NCI-H1930 (cell line): ENCODE measurements at places on chromosomes 6 and 20.

GRCh38 chr6:151765444-151765886, 42.0 kb upstream of the ESR1 start:
- no peak for DNase-seq

DNA sequence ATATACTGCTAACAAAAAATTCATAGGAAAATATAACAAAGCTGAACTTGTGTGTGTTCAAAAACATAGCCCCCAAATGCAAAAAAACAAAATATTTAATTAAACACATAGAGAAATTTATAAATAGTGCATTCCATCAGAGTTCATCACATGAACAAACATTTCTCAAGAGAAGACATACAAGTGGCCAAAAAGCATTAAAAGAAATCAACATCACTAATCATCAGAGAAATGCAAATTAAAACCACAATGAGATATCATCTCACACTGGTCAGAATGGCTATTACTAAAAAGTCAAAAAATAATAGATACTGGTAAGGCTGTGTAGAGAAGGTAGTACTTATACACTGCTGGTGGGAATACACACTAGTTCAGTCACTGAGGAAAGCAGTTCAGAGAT, 39.6 kb upstream of the ADGRG6 start:
- DNase-seq = no peak

- no peak for DNase-seq
Measured at GRCh38 chr20:7379621-7380220, 560.5 kb downstream of the HAO1 start.

DNA sequence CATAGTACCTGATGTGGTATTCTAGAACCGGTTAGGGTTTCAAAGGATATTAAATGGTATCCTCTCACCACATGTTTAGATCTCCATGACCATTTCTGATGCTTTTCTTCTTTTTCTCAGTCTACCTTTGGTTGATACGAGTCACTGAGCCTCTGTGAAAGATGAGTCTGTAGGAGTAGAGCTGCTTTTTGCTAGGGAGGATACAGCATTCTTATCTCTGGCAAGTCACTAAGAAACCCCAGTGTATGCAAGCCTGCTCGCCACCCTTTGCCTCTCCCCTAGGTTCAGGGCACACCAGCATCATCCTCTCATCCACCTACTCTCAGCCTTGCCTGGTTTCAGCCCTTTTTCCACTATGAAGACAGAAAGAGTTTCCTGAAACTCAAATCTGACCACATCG, 89.9 kb downstream of the MTFR2 start:
- DNase-seq = no peak

DNA sequence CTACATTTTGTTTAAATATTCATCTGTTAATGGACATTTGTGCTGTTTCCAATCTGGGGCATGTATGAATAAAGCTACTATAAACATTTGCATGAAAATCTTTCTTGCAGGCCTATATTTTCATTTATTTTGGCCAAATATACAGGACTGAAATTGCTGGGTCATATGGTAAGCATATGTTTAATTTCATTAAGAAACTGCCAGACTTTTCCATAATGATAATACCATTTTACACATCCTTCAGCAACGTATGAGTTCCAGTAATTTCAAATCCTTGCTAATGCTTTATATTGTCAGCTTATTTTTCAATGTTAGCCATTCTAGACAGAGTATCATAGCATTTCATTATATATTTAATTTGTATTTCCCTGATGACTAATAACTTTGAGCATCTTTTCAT, 51.0 kb downstream of the GPR6 start:
- no peak for DNase-seq

DNA sequence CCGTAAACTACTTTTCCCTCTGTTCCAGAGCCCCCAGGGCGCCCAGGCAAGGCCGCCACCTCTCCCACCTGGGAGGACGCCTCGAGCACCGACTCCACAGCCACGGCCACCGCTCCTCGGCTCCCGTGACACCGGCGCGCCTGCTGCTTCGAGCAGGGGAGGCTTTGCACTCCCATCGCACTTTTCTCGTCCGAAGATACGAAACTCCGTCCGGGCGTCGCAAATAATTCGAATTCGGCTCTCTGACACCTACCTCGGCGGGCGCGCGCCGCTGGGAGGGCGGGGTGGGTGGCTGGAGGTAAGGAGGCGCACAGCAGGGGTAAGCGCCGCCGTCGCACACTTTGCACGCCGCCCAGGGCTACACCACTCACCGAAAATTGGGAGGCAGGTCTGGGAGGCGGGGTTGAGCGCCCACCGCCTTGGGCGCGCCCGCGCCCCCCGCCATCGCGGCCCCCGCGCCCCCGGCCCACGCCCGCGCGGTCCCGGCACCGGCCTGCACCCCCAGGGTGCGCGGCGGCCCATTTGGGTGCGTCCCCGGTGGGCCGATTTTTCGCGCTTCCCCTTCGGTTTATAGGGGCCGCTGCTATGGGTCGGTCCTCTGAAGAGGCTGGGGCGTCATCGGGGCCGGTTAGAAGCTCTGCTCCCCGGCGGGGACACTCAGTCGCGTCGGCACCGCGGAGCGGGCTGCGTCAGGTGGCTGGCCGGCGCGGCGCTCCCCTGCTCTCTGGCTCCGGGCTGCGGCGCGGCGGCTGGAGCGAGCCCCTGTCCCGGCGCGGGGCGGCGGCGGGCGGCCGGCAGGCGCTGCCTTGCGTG, 36.2 kb downstream of the GNAS start:
- DNase-seq = peak; percentile 77

- DNase-seq = no peak
Measured at GRCh38 chr6:117227245-117227962, 38.0 kb upstream of the VGLL2 start.
